ENCODE measurements at places on chromosomes 6 and 20. TPM values are rescaled to one million over a fixed set of nuclear protein-coding genes. Genes with fewer than 3 reads are reported as not detected.

The GPX6 gene
- total RNA-seq: not detected

The PRRT1 gene
- total RNA-seq: 2.7 TPM

The KCNK16 gene
- total RNA-seq: not detected

The REV3L gene
- total RNA-seq: 35.9 TPM
